H54 (cell line): ENCODE measurements at places on chromosomes 12 and 14.
A peak's percentile ranks its signal among the peaks of the same experiment; 100 is the strongest.

DNA sequence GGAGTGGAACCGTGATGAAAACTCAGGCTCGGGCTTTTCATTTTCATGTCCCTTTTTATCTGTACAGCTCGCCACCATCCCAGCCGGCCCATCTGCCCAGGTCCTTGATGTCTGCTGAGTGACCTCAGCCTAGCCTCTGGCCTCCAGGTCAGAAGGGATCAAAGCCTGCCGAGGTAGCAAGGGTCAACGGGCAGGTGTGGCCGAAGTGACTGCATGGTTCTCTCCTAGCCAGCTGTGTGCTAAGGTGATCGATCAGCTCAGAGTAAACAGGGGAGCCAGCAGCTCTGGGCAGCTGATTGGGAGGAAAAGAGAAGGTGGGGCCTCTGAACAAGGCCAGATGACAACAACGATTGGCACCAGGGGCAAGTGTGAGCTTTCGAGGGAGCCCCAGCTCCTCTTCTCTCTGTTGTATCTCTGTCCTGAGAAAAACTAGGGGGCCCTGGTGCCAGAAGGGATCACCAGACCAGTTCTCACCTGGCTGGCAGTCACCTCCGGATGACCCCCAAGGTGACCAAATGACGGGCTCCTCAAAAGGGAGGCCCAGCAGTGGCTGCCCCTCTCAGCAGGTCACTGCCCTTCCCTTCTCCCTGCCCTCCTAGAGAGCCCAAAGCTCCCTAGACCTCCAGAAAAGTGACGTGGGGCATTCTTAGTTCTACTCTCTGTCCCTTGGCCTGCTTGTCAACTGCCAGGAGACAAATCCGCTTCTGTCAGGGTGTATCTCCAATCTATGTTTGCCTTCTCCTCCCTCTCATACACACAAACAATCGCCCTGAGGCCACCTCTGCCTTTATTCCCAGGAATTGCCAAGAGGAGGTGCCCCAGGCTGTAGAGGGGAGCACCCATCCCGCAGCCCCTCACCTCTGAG lies 3.4 kb downstream of the SLC6A12 start:
- DNase-seq, result no peak

DNA sequence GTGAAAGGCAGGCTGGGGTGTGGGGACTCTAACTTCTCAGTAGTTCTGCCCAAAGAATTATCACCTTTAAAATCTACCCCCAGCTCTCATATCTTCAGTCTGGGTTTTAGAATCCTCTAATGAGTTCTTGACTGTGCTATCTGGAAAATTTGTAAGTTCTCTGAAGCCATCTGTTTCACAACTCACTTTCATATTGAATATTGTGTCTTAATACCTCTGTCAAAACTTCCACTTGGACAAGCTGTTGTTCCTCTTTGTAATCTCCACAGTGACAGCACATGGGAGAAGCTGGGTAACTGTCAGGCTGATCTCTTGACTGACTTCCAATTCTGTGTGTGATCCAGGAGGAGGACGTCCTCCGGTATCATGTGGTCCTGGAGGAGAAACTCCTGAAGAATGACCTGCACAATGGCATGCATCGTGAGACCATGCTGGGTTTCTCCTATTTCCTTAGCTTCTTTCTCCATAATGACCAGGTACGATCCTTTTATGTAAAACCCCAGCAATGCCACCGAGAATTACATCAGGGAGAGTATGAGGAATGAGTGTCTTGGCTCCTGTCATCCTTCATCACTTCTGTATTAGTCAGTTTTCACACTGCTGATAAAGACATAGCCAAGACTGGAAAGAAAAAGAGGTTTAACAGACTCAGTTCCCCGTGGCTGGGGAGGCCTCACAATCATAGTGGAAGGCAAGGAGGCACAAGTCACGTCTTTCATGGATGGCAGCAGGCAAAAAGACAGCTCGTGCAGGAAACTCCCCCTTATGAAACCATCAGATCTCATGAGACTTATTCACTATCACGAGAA lies 111.9 kb downstream of the STAB2 start:
- DNase-seq, result no peak

- DNase-seq, result no peak
These were observed 42.1 kb downstream of the DRAM1 start for GRCh38 chr12:101919447-101919846.

DNA sequence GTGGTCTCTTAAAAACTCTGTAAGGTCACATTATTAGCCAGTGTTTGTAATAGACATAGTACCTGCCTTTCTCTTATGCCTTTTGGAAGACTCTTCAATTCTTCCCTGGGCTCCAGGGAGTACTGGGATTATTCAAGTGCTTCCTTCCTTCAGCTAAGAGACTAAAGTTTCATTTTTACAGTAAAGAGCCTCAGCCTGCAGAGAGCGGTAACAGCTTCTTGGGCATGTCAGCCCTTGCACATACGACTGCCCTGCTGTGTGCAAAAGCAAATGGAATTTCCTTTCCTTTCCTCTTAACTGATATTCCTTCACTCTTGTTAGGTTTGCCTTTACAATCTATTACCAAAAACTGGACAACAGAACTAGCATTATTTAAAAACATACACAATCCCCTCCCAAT lies 32.9 kb upstream of the AMIGO2 start:
- no peak for DNase-seq

GRCh38 chr12:124036657-124037109 lies 63.7 kb downstream of the ZNF664 start:
- DNase-seq, result peak; percentile 42

GRCh38 chr12:83145325-83145840 lies 458.7 kb downstream of the TMTC2 start:
- no peak for DNase-seq

DNA sequence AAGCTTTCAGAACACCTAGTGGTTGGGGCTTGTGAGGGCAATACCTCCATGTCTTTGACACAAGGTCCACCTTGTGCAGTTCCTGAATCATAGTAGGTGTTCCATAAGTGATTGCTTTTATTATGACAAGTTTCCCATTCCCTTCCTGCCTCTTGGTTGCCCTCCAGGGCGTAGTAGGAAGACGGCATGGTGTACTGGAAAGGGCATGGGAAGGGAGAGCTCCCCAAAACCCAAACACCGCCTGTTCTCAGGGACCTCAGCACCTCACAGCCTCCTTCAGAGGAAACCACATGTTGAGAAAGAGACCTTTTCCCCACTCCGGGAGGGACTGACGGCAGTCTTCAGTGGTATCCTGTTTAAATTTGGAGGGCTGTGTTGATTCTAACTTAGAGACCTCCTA lies 21.1 kb downstream of the EVL start:
- DNase-seq, result no peak

DNA sequence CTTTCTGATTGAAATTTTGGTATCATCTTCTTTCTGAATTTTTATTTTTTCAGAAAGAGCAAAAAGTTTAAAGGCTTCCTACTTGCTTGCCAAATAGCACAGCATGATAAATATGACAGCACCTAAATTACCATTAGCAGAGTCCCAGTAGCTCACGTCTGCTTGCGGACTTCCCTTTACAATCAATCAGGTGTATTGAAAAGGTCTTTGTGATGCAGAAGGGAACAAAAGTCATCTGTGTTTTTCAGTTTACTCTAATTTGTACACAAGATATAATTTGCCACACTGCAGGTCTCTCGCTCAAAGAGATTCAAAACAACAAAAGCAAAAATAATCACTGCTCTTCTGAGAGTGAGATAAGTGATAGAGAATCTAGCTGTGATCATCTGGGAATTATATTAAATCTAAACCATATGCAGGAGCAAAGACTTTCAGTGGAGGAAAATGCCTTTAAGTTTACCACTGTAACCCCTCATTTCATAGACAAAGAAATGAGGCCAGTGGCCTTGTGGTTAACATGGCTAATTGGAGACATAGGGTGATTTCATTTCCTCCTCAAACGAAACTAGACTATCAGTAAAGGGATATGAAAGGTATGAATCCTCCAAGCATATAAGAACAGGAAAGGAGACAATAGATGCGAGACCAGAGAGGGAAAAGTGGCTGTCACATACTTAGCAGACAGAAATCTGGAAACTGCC lies 240.8 kb upstream of the TMPO start:
- DNase-seq, result no peak

DNA sequence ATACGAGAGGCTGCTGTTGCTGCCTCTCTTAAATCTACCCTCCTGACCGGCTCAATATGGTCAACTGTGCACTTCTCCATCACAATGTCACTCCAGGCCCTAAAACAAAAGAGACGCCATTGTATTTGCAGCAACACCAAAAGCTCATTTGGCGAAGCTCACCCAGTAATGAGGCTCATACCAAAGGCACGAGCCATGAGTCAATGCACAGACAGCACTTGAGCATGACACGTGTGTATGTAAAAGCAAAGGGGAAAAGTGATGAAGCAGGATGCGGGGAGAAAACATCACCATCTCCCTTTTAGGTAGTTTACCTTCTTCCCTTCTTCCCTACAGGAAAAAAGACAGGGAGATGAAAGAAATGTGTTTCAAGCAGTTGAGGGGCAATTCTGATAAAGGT lies 150.3 kb downstream of the FOXN3 start:
- DNase-seq, result no peak

GRCh38 chr12:131897875-131898274 lies 3.5 kb downstream of the ULK1 start:
- DNase-seq, result no peak

- DNase-seq, result peak; percentile 19
These were observed 1.9 kb downstream of the DAAM1 start for GRCh38 chr14:59190372-59190771.

DNA sequence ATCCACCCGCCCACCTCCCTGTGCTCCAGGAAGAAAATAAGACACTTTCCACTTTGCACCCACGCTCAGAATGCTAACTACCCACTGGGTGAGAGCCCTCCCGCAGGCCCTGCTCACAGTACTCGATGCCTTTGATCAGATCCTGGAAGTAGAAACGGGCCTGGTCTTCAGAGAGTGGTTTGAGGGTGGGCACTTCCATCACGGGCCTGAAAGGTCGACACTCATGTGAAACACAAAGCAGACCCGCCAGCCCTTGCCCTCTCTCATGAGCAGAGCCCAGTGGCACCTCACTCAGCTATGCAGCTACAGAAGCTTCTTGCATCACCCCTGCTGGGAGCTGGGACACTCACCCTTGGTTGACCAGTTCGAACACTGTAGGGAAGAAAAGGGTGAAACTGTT lies 41.1 kb downstream of the CAMKK2 start:
- no peak for DNase-seq

DNA sequence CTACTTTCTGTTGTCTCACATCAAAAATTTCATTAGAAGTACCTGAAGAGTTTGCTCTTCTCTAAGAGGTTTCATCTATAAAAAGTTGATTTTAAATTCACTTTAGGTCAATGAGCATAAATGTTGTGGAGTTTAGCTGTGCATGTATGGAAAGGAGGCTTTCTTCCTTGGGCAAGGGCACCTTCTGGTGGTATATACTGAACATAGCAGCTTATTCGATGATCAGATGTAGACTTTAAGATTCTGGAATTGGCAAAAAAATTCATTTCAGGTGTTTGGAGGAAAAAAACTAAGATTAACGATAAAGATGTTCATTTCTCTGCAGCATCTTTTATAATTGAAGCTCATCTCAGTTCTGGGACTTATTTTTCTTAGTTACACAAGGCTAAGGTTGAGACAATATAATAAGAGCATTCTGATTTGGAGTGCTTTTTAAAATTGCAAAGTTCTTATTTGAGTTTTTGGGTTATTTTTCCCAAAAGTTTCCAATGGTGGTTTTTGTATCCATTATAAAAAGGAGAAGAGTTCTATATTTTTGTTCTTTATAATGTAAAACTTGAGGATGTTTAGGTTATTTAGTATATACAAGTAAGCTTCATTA lies 46.8 kb downstream of the TMEM117 start:
- DNase-seq, result peak; percentile 10

DNA sequence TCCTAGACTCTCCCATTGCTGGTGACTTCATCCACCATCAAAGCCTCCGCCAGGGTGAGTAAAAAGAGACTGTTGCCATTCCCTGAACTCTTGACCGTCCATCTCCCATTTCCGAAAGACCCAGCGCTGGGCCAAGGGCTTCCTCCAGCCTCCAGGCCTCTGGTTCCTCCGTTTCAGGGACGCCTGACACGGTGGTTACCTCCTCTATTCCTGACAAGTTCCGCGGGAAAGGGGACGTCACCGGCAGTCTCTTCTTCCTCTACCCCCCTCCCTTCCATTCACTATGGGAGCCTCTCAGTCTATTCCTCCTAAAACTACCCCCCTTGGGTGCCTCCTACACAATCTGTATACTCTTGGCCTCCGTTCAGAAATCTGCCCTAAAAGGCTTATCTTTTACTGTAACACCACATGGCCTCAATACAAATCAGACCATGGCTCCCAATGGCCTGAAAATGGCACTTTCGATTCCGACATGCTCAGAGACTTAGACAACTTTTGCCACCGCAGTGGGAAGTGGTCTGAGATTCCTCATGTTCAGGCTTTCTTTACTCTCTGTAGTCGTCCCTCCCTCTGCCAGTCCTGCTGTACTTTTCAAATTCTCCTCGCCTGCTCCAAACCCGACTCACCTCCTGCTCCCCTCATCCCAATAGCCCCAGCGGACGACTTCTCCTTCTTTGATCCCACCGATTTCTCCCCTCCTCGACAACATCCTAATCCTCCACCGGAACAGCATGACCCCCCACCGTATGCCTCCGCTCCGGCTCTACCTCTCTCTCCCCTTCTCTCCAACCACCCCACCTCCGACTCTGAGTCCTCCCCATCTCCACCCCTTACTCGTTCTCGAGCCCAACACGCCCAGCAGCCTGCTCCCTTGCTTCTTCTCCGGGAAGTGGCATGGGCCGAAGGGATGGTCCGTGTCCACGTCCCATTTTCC lies 70.4 kb downstream of the MOK start:
- no peak for DNase-seq

DNA sequence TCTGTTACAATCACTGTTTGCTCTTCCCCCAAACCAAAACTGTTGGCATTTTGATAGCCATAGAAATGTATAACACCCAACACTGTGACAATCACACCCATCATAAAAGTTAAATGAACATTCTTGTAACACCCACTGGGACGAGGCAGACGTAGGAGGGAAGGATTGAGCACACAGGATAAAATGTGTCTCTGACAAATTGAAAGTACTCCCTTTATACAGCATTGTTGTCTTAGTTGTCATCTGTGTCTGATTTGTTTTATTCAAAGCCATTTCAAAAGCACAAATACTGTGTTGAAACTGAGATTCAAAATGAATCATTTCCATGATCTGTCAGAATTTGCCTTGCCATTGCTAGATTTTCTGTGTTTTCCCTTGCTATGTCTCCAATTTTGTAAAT lies 436.3 kb downstream of the TMTC2 start:
- no peak for DNase-seq

- DNase-seq, result no peak
These were observed 188.8 kb downstream of the TTC7B start for GRCh38 chr14:90627478-90627877.

- DNase-seq, result no peak
These were observed 59.1 kb downstream of the FBXW8 start for GRCh38 chr12:116969615-116970585.

- no peak for DNase-seq
These were observed 2.1 kb downstream of the DUSP6 start for GRCh38 chr12:89350260-89350629.

- no peak for DNase-seq
These were observed 574 bp downstream of the WNK1 start for GRCh38 chr12:752695-753610.

- no peak for DNase-seq
These were observed 258.0 kb upstream of the FKBP4 start for GRCh38 chr12:2536724-2537123.

GRCh38 chr12:60926256-60926655 lies 1330.4 kb downstream of the SLC16A7 start:
- no peak for DNase-seq
